ENCODE measurements at places on chromosomes 6 and 20.
A peak's percentile ranks its signal among the peaks of the same experiment; 100 is the strongest.

- peak; percentile 37 for DNase-seq
Measured at GRCh38 chr6:148934961-148935360, 188.1 kb downstream of the UST start.

DNA sequence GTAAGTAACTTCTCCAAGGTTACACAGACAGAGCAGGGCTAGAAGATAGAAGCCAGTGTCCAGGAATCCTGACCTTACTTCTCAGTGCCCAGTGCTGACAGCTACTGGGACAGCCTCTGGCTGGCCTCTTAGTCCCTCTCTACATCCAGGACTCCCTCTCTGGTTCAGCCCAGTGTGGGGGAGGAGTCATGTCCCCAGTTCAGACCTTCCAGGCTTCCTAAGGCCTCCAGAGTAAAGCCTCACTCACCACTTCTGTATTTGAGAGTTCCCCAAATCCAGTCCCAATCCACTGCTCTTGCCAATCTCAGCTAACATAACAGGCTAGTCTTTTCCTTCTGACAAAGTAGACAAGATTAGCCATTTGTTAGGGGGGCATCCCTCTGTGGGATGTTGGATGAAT lies 36.9 kb upstream of the EPB41L1 start:
- no peak for DNase-seq

DNA sequence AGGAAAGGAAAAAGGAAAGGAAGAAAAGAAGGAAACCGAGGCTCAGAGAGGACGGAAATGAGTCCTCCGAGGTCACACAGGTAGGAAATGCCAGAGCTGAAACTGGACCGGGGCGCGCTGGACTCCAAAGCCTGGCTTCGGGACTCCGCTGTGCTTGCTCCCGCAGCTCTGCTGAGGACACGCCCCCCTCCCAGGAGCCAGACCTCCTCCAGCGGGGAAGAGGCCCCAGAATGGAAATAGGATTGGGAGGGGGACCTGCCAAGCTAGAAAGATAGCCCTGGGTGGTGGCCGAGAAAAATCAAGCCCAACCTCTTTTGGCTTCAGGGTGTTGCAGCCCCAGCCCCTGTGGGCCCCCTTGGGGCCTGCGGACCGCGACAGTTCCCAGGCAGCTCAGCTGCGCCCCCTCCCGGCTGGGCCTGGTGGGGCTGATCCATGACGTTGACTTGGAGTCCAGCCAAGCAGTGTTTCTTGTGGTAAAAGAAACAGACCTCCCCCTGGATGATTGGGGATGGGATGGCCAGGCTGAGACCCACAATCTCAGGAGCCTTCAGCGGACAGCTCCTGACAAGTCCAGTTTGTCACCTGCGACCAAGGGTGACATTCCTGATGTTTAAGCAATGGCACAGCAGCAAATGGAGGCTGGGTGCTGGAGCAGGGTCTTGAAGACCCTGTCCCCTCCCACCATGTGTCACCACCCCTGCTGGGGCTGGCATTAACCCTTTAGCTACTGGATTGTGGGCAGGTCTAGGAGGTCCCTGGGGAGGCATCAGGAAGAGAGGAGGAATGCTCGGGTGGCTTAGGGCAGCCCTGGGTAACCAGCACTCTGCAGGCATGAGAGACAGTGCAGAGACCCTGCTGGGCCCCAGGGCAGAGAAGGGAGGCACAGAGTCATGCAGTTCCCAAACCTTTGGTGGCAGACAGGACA lies 55.4 kb downstream of the RIPOR3 start:
- no peak for DNase-seq

DNA sequence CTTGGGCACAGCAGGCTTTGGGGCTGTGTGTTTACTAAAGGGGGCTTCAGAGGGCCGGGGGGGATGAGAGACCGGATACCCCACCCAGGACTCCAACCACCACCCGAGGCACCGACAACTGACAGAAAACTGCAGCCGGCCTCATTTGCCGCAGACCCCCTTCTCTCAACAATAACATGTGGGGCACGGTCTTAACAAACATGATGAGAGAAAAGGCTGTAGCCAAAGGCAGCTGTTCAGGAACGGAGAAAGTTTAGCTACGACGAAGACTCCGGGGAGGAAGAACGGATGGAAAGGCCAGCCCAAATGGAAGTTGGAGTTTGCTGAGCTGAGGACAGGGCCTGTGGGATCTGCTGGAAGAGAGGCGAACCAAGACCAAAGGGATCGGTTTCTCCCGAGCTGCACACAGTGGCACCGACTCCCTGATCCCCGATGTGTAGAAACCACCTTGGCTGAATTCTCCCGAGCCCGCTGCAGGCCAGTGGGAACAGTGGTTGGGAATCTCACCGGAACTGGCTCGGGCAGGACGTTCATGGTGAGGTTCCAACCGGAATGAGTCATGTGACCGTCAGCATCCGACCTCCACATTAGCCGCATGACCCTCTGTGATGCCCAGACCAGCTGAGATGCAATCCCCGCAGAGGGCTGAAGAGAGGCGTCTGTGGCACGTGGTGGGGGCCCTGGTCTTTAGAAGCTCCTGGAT lies 359.3 kb downstream of the TAF4 start:
- DNase-seq: no peak

DNA sequence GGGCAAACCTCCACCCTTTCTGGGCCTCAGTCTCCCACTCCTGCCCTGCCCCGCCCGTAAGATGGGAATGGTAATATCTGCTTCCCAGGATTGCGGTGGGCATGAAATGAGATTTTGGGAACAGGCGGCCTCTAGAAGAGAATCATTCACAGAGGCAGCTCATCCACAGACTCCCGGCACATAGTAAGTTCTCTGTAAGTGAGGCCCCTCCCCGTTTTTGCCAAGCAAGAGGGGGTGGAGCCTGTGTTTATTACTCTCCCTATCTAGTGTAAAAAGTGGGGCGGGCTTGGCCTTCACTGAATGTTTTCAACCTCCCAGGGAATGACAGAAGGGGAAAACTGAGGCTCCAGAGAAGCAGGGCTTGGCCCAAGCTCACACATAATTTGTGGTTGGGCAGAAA lies 20.0 kb downstream of the SUN5 start:
- no peak for DNase-seq

DNA sequence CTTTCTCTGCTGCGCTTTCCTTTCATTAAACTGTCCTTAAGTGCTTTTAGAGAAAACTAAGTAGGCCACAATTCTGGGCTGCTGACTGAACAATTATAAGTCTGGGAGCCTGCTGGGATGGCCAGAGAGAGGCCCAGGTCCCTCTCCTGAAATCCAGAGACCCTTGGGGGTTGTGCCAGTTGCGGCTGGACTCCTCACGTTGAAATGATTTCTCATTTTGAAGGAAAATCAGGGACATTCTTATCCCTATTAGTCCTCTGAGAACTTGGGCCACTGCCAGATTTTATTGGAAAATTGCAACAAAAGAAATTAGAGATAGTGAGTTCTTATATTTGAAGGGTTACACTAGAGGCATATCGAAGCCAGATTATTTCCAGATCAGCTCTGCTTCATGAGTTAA lies 145.1 kb downstream of the CLIC5 start:
- no peak for DNase-seq

GRCh38 chr6:34247481-34248197 lies 1.2 kb downstream of the SMIM29 start:
- no peak for DNase-seq

GRCh38 chr20:1671891-1672669 lies 14.5 kb upstream of the SIRPG start:
- no peak for DNase-seq

DNA sequence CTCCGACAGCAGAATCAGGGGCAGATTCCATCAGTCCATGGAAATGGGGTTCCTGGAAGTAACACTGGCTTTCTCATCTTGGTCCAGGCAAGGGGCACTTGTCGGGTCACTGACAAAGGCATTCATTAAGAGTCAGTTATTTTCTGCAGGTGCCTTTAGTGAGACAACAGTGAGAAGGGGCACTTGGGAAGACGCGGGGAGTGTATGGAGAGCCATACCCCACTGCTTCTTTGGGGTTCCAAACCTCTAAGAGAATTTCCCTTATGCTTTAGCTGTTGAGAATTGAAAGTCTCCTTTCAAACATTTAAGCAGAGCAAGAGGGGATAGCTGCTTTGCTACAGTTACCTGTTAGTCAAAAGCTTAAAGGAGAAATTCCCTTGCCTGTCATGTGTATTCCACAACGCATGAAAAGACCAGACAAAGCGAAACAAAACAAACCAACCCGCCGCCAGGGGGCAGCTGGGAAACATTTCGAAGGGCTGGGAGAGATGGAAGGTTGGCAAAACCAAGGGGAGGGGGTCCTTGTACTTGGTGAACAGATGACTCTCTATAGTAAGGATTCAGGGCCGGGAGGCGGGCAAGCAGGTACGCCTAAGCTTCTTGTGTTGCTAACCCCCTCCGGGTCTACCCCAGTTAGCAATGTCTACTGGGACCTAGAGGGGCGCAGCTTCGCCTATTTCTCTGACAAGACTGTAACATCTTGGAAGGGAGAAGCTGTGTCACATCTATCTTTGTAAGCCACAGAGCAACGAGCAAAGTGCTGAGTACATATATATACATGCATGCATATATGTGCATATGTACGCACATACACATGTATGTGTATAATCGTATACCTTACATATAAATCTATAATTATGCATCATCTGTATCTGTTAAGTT lies 474.9 kb upstream of the AGPAT4 start:
- no peak for DNase-seq

GRCh38 chr6:31412506-31412905 lies 9.1 kb downstream of the MICA start:
- DNase-seq: no peak

DNA sequence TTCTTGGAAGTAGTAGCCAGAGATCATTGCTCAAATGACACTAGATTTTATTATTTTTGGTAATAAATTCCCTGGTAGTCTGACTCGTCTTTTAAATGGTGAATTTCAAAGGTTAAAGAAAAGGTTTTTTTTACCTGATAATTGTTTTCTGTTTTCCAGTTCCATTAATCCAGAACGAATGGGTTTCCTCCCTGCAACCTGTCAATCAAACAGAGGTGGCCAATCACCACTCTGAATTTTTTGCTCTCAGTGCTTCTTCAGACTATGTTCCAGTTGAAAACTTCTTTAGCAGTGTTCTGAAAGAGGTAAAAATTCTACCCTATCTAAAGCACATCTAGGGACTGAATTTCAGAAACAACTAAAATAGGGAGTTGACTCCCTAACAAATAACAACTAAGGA lies 73.8 kb downstream of the PHIP start:
- DNase-seq: no peak

DNA sequence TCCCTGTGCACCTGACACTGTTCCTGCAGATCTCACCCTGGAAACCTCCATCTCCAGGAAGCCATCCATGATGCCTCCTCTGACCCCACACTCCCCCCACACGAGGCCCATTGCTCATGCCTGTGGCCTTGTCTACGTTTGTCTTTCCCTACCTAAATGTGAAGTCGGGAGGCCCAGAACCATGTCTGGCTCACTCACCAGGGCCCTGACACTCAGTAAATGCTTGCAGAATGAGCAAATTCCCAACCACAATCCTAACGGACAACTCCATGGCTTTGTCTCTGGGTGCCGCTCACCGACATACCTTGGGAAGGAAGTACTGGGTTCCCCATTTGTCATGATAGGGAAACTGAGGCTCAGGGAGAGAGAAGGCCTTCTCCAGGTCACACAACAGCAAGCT lies 7.3 kb downstream of the PEDS1 start:
- DNase-seq: no peak

DNA sequence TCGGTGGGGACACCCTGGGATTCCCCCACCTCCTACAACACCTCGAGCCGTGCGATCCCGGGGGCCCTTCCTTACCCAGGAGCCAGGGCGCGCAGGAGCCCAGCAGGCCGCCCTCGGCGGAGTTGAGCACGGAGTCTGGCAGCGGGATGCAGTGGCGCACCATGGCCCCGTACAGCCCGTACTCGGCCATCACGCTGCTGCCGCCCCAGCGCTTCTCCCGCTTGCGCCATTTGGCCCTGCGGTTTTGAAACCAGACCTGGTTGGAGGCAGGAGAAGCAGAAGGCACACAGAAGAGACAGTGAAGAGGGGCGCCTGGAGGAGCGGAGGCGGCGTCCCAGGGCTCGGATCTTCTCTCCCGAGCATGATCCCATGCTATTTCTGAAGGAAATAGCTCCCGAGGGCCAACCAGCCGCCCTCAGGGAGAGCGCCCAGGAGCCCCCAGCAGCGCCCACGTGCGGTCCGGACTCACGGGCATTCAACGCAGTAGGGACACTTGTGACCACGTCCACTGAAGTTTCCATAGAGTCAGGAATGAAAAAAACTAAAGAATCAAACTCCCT lies 4.3 kb downstream of the VSX1 start:
- DNase-seq: no peak

- DNase-seq: no peak
Measured at GRCh38 chr6:90448836-90449235, 138.0 kb downstream of the MAP3K7 start.

DNA sequence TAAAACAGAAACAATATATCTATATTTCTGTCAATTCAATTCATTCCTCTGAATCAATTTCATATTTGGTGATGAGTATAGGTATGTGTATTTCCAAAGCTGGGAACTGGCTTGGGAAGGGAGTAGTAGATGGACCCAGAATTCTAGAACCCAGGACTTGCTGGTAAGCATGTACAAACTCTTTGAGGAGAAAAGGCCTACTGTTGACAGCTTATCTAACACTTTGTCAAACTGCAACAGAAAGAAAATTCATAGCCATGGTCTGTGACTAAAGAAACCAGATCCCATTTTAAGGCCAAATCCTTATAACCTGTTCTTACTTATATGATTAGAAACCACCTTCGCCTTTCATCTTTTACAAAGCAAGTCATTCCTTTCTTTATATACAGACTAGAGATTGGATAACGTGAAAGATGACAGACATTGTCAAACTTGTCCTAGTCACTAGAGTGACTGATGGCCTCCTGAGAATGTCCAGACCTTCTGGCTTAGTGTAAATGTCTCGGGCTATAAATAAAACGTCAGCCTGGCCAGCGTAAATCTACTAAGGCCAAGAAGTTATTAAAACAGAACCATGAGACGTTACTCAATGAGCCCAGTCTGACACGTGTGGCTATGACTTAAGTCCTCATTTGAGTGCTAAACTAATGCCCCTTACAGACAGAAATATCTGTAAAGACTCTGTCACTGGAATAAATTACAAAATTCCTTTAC lies 152.3 kb downstream of the ALDH8A1 start:
- no peak for DNase-seq

DNA sequence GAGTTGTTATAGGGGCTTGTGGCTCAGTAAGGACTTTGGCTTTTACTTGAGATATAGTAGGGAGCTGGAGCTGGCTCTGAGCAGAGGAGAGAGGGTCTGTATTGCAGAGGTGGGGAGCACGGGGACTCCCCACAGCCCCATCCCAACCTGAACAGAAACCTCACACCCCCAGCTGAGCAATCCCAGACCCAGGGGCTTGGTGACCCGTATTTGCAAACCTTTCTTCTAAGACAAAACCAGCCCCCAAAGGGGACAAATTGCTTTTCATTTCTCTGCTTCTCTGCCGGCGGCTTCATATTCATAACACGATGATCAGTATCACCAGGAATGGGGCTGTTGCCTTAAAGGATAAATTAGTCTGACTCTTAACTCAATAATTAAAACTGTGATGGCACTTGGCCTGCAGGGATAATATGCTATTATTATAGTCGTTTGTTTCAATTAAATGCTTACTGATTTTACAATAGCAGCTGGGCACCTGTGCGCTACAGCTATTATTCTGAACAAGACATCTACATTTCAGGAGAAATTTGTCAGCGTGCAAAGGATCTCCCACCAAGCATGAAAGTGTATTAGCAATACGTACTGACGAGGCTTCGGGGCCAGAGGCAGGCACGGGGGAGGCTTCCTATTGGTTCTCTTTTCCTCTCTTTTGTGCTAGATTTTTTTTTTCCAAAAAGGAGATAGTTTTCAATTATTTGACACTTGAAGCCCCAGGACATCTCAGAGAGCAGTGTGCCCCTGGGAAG lies 118.1 kb downstream of the TOX2 start:
- DNase-seq: no peak

GRCh38 chr6:108336971-108337370 lies 42.1 kb downstream of the AFG1L start:
- DNase-seq: no peak

GRCh38 chr20:44091026-44091425 lies 96.0 kb downstream of the JPH2 start:
- DNase-seq: no peak

All from GM04503 (cell line).